HT1080 (cell line): ENCODE measurements at places on chromosomes 5 and 9. TPM values are rescaled to one million over a fixed set of nuclear protein-coding genes. Genes with fewer than 3 reads are reported as not detected.
A peak's percentile ranks its signal among the peaks of the same experiment; 100 is the strongest.

GRCh38 chr5:39231705-39232525 lies 12.6 kb upstream of the FYB1 start:
- peak; percentile 92 for DNase-seq

PCDHA13 gene
- total RNA-seq = not detected in 2 replicates

GRCh38 chr5:141529873-141530272 lies 41.0 kb downstream of the PCDHGC5 start:
- DNase-seq = no peak

WDR38 gene
- not detected in 2 replicates for total RNA-seq

- no peak for DNase-seq
Measured at GRCh38 chr5:140189253-140189652, 14.3 kb downstream of the CYSTM1 start.

DNA sequence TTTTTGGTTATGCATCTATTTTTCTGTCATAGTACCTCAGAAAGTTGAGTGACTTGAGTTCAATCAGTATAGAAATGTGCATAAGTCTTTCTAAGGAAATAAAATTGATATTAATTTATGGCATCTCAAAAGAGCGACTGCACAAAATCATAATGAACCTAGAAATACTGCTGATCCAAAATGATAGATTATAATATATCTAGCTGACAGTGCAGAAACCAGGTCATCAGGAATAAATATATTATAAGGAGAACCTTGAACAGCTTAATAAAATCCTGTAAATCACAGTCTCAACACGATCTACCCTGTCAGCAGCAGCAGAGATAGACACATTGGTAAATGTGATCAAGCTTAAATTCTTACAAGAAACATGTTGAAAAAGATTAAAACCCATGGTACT lies 1106.6 kb upstream of the CDH18 start:
- no peak for DNase-seq

- DNase-seq = no peak
Measured at GRCh38 chr9:117344892-117345660, 69.8 kb downstream of the ASTN2 start.

- no peak for DNase-seq
Measured at GRCh38 chr9:36218411-36218901, 27.7 kb downstream of the CLTA start.

CNTNAP3 gene
- 2.7 and 4.8 TPM in 2 replicates for total RNA-seq

GRXCR2 gene
- total RNA-seq = not detected in 2 replicates

GRCh38 chr5:175894271-175894670 lies 22.9 kb downstream of the CPLX2 start:
- no peak for DNase-seq

DNA sequence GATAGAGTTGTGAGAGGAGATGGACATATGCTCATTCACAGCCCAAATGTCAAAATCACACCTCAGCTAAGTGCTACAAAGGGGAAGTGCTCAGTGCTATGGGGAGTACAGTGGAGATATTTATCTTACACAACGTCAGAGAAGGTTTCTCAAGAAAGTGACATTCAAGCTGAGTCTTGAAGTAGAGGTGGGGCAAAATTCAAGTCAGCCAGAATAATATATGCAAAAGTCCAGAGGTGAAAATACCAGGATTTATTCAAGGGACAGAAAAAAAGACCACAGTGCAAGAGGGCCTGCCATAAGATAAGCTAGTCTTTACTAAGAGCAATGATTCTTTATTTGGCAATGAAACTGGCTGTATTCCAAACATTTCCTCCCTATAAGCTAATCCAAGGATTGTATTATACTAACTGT lies 327.8 kb upstream of the PIK3R1 start:
- DNase-seq = no peak

SPINK5 gene
- total RNA-seq = not detected in 2 replicates

GRCh38 chr5:147633173-147633572 lies 123.3 kb upstream of the DPYSL3 start:
- no peak for DNase-seq

MSMP gene
- not detected in 2 replicates for total RNA-seq

- no peak for DNase-seq
Measured at GRCh38 chr5:149957855-149958254, 2.7 kb upstream of the SLC26A2 start.

GRCh38 chr5:163504079-163504931 lies 1.1 kb upstream of the MAT2B start:
- peak; percentile 56 for DNase-seq

DNA sequence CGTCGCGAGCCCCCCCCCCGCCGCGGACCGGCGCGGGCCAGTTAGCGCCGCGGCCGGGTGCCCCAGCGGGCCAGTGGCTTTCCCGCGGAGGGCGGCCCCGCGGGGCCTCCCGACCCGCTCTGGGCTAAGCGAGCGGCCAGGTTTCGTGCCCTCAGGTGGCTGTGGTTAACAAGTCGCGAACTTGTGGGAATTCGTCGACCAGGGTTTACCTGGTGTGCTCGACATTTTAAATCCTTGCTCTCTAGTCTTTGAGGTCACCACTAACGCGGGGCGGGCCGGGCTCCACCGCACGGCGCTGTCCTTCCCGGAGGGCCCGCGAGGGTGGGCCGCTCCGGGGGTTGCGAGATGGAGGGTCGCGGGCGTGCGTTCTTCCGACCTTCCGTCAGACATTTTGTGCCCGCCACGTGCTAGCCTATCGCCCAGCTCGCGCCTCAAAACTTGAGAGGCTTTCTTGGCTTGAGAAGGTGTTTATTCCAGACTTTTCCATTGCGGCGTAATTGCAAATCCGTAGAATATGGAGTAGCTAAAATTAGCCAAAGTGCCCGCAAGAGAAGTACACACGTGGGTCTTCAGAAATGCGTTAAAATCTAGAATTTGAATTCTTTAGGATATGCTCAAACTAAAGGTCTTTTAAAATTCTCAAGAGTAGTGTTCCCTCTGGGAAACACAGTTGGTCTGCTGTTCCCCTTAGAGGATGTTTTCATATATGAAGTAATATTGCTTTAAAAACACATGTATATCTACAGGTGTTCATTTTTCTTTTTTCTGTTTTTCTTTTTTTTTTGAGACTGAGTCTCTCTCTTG lies 2.1 kb downstream of the ANP32B start:
- DNase-seq = peak; percentile 38

DNA sequence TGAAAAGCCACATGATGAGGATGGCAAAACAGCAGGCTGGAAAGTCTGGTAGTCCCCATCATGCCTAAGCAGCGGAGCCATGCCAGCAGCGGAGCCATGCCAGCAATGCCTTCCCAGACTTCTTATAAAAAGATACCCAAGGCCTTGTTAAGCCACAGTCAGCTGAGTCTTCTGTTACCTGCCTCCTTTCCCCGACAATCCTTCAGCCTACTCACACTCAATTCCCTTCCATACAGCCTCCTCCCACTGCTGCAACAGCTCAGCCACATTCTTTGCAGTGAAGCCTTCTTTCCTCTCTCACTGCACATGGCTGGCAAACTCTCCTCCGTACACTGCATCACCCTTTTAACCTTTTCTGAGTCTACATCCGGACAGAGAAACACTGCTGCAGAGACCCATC lies 114.9 kb downstream of the AUH start:
- DNase-seq = peak; percentile 9

SPATA31A6 gene
- total RNA-seq = not detected in 2 replicates

DNA sequence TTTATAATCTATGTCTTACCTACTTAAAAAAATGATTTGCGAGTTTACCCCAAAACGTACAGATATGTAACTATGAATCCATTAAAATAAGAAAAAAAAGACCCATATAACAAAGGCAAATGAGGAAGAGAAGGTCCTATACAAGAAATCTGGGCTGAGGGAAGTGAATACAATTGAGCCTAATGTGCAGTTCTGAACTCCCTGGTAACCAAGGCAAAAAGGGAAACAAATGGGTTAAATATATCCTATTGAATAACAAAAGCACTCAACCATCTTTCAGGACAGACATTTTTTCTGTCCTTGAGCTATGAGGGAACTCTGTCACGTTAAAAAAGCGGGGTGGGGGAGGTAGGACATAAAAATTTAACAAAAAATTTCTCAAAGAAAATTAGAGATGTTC lies 78.6 kb downstream of the PTPN3 start:
- no peak for DNase-seq

GRCh38 chr5:151456321-151456940 lies 9.0 kb downstream of the SLC36A1 start:
- DNase-seq = no peak

DNA sequence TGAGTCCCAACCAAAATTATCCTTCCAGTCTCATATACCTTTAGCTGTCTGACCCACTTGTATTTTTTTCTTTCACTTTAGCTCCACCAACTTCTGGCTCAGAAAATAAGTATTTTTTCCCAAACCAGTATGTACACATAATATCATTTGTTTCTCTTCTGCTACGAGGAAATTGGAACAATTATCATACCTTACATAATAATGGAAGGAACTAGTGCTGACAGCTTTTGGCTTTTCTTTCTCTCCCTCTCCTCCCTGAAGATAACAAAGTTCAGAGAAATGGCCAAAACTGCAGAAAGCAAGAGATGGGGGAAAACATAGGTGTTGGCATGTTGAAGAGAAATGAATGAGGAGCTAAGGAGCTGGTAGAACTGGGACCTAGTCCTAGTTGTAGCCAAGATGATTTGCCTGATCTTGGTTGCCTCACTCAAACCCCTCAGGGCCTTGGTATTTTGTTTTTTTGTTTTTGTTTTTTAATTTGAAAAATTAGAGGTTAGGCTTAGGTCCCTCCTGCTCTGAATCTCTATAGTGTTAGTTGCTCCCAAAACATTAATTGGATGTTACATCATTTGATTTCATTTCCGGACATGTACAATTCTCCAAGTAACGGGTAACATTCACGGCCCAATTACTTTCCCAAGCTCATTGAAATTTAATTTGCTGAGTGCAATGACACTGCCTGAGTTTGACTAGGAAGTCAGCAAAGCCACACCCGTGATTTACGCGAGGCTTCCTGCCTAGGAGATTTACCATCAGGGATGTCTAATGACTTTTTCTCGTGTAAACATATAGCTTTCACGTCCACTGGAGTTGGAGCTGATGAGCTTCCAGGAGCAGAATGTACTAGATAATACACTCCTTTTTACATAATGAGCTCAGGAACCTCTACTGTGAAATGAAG lies 291.6 kb downstream of the TLE1 start:
- no peak for DNase-seq

GRCh38 chr5:137142764-137143605 lies 356.1 kb downstream of the SPOCK1 start:
- peak; percentile 79 for DNase-seq

DNA sequence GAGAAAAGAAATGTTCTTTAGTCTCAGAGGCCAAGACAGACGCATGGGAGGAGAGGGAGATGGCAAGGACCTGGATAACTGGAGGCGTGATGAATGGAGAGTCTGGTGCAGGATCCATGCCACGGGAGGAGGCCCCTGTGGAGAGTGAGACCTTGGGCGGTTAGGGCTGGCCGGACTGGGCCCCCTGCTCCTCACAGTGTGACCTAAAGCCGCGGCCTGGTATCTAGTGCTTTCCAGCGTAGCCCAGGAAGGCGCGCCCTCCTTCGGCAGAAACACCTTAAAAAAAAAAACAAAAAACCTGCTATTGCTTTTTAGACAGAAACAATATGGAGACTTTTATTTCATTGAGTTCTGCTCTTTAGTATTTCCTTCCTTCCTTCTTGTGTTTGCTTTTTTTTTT lies 33.1 kb downstream of the SCGB3A1 start:
- no peak for DNase-seq

DNA sequence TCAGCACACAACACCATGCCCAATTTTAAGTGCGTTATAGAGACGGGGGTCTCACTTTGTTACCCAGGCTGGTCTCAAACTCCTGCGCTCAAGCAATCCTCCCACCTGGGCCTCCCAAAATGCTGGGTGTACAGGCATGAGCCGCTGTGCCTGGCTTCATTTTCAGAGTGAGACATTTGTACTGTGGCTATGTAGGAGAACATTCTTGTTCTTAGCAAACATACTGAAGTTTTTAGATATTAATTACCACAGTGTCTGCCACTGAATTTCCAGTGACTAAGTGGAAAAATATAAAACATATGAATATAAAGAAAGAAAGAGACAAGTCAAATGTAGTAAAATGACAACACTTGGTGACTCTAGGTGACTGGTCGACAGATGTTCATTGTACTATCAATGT lies 20.9 kb downstream of the BTNL9 start:
- DNase-seq = no peak
